ENCODE measurements at places on chromosomes 16 and 17.

DNA sequence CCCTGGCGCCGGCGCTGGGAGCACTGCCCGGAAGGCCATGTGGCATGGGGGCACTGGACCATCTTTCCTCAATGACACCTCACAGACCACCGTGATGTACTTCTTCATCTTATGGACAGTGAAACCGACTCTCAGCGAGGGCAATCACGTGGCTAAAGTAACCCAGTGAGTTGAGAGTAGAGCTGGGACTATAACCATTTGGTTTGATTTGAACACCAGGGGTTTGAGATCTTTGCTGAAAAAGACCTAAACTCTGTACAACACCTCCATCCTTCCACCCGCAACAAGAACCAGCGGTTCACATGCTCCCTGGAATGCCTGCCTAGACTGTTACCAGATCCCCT is 3.3 kb downstream of the ITGA2B start:
- DNase-seq = no peak

GRCh38 chr17:44894642-44895041 is 4.6 kb downstream of the EFTUD2 start:
- DNase-seq = no peak

DNA sequence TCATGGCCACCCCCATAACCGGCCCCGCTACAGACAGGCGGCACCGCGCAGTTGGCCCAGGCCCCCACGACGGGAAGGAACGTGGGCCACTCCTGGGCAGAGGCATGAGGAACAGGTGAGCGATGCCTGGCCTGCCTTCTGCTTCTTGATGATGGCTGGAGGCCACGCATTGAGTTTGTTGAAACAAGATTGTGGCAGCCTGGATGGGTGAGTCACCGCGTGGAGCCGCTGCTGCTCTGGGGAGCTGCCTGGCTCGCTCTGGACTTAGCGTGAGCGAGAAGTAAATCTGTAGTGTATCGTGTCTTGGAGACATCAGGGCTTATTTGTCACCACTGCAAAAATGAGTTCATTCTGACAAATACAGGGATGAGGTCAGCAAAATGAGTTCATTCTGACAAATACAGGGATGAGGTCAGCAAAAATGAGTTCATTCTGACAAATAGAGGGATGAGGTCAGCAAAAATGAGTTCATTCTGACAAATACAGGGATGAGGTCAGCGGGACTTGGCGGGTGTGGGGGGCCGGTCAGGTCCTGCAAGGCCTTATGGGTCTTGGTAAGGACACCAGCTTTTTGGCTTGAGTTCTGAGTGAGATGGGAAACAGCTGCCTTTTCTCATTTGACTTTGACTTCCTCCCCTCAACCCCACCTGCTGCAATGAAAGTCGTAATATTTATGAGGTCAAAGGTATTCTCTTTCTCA is 93.0 kb downstream of the SEC14L1 start:
- no peak for DNase-seq

DNA sequence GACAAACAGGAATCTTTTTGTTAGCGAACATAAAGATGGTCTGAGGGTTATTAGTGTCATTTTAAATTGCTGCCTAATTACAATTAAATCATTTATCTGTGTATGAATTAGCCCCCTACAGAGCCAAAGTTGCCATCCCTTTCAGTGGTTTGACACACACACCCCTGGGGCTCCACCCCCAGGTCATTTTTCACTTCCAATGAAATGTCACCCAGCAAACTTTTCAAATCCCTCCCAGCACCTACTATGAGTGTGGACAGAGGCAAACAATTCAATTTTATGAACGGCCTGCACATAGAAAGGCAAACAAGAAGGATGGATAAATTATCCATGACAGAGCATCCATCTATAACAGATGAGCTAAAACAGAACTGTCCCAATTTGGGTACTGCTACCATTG is 2.4 kb downstream of the MYH10 start:
- no peak for DNase-seq

DNA sequence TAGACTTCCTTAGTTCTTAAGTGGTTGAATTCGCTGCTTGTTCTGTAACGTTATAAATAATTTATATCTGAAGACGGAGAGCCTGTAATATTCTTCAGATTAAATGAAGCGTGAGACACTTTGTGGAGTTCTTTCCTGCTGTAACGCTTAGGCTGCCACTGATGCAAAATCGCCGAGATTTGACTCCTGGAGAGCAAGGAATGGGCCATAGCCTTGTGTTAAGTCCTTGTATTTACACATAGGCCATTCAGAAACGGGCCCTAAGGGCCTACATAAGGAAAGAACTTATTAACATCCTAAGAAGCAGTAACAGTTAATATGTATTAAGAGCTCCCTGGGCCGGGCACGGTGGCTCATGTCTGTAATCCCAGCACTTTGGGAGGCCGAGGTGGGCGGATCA is 936 bp downstream of the EMC6 start:
- no peak for DNase-seq

DNA sequence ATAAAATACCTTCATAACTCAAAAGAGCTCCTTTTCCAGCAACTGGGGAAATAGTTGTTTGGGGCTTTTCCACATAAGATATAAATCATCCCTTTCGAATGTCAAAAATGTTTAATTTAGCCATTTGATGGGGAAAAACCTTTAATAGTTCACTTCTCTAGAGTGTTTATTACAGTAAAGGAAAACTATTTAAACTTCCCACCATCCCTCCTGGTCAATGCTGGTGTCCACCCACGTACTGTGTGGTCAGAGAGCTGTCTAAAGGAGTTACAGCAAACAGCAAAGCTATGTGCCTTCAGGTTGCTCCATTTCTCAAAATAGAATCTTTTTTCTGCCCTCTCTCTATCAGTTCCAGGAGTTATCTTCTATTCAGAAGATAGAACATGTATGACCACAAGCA is 33.5 kb downstream of the KANSL1 start:
- DNase-seq = no peak

DNA sequence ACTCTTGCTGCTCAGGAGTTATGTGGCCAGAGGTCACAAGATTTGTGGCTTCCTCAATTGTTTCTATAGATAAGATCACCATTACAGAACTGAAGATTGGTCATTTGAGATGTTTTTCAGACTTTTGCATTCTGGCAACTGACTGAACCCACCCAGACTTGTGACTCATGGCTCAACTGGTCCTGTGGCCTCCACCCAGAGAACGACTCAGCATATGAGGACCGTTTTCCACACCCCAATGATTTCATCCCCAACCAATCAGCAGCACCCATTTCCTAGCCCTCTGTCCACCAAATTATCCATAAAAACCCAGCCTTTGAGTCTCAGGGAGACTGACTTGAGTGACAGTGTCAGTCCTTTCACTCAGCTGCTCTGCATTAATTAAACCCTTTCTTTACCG is 143.2 kb upstream of the ASIC2 start:
- DNase-seq = no peak

DNA sequence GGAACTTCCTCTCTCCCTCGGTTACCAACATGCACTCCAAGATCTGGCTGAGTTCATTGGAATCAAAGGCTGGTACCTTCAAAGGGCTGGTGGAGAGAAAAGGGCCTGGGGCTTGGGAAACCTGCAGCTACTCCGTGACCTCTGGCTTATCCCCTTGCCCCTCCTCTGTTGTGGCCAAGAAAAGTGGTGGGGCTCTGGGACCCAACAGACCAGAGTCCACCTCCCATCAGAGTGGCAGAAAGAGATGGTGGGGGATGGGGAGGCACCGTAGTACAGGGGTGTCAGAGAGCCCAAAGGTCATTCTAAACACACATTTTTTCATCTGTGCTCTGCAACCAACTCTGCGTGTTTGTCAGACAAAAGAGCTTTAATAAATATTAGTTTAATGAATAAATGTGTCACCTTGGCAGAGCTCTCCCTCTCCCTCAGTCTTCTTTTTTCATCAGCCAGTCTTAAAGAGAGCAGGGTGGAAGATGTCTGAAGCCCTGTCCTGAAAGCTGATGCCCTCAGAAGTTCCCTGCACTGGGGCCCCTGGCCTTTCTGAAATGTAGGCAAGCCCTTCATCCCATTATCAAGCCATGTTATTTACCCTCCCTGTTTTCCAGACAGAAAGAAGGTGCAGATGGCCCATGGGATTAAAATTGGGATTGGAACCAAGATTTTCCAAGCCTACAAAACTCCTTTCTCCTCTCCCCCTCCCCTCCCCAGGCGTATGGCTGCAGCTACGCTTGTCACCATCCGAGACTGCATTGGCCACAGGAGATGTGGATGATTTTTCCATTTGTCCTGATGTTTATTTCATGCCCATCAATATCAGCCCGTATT is 227.3 kb downstream of the CCDC182 start:
- DNase-seq = no peak

GRCh38 chr17:16489431-16489830 is 2.6 kb downstream of the LRRC75A start:
- no peak for DNase-seq

GRCh38 chr17:63934183-63935112 is 2.3 kb upstream of the CD79B start:
- no peak for DNase-seq

DNA sequence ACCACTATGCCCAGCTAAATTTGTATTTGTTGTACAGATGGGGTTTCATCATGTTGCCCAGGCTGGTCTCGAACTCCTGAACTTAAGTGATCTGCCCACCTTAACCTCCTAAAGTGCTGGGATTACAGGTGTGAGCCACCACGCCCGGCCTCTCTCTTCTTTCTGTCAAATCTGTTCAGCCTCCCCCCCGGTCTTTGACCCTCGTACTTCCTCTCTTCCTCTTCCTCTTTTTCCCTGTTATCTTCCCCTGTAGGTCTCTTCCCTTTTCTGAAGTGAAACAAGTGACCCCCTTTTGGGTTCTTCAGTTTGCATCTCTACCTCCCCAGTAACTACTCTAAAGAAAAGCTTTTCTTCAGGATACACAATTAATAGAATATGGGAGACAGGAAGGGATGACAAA is 31.7 kb upstream of the DHX40 start:
- no peak for DNase-seq

DNA sequence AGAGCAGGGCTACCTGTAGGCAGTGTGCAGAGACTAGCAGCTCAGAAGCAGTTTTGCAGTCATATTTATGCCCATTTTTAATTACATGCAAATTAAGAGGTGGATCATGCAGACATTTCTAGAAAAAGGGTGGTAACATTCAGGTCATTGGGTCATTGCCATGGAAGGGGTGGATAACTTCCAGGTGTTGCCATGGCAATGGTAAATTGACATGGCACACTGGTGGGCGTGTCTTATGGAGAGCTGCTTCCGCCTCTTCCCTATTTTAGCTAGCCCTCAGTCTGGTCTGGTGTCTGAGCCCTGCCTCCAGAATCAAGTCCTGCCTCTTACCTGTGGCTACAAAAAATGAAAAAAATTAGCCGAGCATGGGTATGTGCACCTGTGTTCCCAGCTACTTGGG is 2.8 kb upstream of the DNAI2 start:
- no peak for DNase-seq

- no peak for DNase-seq
Observed at GRCh38 chr16:28597692-28598261, 927 bp upstream of the SULT1A2 start.

DNA sequence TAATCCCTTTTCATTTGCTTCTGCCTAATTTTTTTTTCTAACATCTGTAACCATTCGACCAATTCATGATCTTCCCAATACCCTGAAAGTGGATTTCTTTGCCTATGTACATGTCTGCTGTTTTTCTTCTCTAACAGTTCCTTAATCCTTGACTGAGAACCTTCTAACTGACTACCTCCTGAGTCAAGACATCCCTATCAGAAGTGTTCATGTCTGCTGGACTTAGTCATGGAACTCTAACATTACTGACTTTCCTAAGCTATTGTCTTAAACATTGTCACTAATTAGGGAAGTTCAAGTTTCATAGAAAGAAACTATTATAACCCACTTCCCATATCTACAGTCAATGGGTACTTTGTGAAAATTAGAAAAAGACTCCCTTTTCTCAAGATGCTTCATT is 52.4 kb upstream of the IRX5 start:
- DNase-seq = no peak
